Urinary bladder (tissue), 4 donors: ENCODE measurements at places on chromosomes 6 and 20. TPM values are rescaled to one million over a fixed set of nuclear protein-coding genes. Genes with fewer than 3 reads are reported as not detected.

DNA sequence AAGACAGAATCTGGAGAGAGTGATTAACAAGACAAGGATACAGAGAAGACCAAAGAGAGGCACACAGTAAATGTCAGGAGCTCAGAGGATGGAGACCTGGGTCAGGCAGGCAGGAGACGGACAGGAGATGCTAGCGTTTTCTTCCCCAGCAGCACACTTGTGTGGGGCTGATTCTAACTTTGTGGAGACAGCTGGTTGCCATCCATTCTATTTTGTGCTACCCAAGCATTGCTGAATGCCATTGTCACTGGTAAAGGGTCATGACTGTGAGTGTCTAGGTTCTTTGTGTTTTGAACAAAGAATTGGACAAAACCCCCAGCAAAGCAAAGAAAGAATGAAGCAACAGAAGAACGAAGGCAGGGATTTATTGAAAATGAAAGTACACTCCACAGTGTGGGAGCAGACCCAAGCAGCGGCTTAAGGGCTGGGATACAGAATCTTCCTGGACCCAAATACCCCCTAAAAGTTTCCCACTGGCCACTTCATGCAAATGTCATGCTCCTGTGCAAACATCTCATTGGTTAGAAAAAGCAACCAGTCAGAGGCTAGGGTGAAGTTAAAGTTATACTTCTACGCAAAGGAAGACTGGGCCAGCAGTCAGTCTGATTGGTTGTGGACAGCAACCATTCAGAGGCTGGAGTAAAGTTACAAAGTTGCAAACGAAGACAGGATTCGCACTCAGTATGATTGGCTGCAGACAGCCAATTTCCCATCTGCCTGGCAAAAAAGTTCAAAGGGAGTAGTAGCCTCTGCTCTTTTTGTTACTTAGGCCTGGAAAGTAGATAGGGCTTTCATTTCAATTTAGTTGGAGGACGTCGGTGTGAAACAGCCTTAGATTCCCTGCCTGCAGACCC is 17.5 kb downstream of the PTK7 start:
- no peak for DNase-seq

GRCh38 chr6:44342489-44342888 is at the start of gene SPATS1:
Gene SPATS1, plus strand, starts transcription at chr6:44342650. Its CDS starts 446 bp downstream, at chr6:44343096.
- DNase-seq = no peak

DNA sequence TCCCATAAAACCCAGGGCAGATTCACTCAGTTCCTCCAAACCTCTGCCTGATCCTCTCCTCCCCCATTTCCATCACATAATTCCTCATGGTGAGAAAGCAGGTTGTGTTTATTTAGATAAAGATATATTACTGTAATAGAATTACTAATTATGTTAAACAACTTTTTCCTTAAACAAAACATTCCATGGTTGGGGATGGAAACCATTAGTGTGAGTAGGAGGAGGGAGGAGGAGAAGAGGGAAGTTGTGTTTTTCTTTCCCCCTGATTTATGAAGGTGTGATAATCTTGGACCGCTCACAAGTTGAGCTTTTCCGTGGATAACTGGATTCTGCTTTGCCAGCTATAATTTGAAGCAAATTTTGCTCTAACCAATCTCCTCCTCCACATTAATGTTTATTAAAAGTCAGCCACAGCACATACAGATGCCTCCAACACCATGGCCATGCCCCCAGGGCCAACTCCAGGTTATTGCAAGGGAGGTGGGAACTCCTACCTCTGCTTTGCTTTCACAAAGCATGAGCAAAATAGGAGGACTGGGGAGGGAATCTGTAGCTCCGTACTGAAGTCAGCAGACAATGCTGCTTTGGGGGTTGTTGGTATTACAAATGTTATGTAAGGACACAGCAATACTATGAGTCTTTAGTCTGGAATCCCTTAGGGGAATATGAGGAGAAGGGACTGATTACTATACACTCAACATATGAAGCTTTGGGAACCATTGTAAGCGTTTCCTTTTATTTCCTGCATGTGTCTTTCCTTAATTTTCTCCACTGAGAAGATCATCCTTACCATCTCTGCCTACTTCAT is 542.0 kb downstream of the DHX35 start:
- peak; percentile 66 for DNase-seq

DNA sequence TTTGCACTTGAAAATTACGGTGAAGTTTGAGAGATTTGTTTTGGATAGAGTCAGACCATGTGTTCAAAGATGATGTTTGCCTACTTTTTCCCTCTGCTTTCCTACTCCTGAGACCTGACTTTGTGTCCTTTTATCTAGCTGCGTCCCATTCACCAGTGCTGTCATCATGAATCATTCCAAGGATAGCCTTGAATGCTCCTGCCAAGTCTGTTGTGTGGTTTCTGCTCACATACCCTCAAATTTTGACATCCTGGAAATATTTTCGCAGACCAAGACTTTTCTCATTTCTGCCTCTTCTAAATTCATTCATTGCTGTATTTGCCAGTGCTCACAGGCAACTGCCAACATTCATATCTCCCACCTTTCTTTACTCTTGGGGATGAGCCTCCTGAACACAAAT is 175.9 kb upstream of the SCGN start:
- no peak for DNase-seq

DNA sequence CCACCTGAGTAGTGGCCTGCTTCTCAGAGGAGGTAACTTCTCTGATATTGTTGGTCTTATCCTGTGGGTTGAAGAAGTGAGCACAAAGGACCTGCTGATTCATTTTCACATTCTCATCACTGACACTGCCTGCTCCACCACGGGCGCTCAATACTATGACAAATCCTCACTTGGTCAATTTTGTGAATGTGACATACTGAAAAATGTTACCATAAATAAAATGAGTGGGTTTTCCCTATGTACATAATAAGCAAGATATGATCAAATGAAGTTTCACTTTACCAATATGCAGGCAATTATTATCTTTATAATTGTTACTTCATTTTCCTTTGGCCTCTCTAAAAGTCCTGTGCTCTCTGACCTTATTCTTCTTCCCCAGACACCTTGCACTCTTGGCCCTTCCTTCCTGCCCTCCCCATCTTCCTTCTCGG is 71.5 kb upstream of the RIPOR2 start:
- no peak for DNase-seq

The MDFI gene
- total RNA-seq = 32.6 TPM

GRCh38 chr20:61520893-61521460 is 268.9 kb downstream of the CDH4 start:
- DNase-seq = no peak

- DNase-seq = no peak
Observed at GRCh38 chr20:1389703-1390580, 2.9 kb downstream of the FKBP1A start.

DNA sequence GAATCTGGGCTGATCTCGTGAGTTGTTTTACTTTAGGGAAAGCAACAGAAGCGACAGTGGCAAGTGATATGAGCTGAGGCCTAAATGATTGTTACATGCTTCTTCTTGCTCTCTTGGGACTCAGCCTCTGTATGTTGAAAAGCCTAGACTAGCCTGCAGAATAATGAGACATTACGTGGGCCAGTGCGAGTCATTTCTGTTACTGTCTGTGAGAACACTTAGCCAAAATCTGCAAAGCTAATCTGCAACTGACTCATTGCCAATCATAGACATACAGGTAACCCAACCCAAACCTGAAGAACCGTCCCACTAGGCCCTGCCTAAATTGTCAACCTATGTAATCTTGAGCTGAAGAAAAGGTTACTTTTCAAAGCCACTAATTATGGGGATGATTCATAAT is 77.4 kb upstream of the F13A1 start:
- no peak for DNase-seq

DNA sequence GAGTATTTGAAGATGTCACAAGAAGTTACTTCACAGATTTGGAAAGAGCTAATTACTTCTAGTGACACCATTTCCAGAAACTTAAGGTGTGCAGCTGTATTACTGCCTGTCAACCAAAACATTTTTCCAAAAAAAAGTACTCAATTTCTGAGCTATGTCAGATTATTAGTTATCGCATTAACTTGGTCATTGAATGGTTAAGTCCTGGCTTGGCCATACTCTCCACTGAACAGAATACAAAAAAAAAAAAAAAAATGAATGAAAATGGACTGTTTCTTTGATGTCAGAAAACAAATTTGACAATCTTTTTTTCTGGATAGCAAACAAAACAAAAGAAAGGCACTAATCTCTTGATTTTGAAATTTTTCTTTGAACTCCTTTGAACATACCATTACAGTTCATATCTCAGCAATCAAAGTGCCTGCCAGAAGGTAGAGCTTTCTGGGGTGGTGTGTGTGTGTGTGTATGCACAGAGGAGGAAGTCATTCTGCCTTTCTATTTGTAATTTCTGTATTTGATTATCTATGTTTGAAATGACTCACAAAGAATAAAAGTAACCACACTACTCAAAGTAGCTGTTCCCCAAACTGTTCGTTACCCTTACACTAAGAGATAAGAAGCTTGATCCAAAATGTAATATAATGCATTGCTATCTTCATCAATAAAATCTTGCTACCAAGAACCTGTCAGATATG is 210.8 kb upstream of the FUT9 start:
- DNase-seq = no peak

- DNase-seq = no peak
Observed at GRCh38 chr6:16414205-16414604, 175.8 kb downstream of the GMPR start.

DNA sequence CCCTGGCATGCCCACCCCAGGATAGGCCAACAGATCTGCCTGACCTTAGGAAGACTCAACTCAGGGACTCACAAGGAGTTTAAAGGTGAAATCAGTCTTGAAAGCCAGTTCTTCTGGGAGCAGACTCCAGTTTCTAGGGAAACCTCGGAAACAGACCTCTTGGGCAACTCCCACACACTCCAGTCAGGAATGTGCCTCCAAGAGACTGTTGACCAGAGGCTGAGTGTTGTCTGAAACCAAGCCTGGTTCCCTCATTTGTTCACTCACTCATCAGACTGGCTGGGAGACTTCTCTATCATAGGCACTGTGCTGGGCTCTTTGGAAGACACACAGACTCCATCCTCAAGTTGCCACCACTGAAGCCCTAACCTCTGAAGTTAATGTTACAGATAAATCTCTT is 1.8 kb downstream of the TREM1 start:
- no peak for DNase-seq

- no peak for DNase-seq
Observed at GRCh38 chr6:45574885-45575284, 197.2 kb upstream of the SUPT3H start.

GRCh38 chr20:47614703-47615309 is 113.1 kb downstream of the NCOA3 start:
- no peak for DNase-seq

DNA sequence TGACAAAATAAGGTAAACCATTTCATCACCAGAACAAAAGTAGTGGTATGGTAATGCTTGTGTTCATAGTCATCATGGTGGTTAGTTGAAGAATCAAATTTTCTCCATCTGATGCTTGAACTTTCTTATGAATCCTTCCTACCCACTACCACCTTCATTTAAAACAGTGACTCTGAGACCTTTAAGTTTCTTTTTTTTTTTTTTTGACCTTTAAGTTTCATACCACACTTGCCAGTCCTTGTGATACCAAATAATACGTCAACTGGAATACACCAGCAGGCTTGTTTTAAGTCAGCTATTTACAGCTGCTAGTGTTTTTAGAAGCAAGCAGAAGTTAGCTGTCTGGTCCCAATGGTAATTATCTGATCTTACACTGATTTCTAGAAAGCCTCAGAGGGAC is 413.4 kb upstream of the SOX4 start:
- DNase-seq = no peak

The SLC22A23 gene
- total RNA-seq = 6.6 TPM

GRCh38 chr6:48426636-48427035 is 315.6 kb upstream of the PTCHD4 start:
- DNase-seq = no peak

DNA sequence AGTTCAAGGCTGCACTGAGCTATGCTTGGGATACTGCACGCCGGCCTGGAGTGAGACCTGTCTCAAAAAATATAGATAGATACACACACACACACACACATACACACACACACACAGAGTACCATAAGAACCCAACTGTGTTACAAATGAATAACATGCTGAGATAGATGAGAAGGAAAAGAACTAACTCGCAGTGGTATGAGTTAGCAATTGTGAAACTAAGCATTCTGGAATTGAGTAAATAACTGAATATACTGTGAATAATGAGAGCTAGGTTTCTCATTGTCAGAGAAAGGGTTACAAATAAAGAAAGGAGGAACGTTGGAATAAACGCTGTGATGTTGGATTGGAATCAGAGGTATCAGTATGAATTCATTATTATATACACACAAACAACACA is 14.6 kb upstream of the FAXC start:
- DNase-seq = no peak

DNA sequence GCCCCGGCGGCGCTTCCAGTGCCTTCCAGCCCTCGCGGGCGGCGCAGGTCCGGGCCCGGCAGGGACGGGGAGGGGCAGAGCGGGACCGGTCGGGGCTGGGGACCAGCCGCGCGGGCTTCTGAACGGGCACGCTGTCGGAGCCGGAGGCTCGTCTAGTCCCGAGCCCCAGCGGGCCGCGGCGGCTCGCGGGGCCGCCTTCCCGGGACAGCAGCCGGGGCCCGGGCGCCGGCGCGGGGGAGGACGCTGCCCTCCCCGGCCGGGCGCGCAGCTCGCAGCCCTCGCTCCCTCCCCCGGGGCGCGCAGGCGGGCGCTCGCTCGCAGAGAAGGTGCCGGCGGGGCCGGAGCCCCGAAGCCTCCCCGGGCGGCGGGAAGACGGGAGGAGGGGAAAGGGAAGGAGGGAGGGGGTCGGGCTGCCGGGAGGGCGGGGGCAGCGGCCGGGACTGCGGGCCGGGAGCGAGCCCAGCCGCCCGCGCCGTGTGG is 696 bp upstream of the SIRPA start:
- no peak for DNase-seq

The SNRPB gene
- 52.0 TPM for total RNA-seq

DNA sequence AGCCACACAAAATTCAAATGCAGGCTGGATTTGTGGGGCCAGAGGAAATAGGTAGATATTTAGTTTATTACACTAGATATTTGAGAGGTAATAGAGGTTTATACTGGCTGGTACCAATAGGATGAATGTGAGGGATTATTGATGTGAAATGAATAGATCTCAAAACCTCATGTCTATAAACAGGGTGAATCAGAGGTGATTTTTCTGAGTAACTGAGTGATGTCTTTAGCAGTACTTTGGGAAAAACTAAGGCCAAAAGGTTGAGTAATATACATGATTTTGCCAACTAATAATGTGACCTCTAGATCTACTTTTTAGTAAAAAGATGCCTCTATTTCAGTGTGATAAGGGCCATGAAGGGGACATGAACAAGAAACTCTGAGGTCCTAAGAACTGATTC is 86.8 kb downstream of the HAO1 start:
- DNase-seq = no peak

The RIMS4 gene
- total RNA-seq = 2.4 TPM

GRCh38 chr20:62056377-62056776 is 9.3 kb downstream of the TAF4 start:
- DNase-seq = no peak

DNA sequence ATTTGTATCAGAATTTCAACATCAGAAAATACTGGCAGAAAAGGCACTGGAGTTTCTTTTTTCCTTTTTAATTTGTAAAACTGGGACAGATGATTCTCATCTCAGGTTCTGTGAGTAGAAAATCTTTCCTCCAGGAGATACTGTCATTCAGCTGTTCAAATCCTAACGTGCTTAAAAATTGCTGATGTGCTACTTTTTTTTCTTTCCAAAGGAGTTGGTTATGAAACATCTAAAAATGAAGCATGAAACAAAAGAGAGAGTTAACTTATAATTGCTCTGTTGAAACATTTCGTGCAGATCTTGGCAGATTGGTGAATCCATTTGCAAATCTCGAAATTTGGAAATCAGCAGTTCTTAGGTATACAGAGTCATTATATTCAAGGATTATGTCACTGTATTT is 622.6 kb downstream of the RNF144B start:
- DNase-seq = no peak

- no peak for DNase-seq
Observed at GRCh38 chr6:12606616-12607015, 110.0 kb upstream of the PHACTR1 start.
